ENCODE measurements at places on chromosomes 5 and 9.

GRCh38 chr5:6726006-6726405 is 12.8 kb downstream of the TENT4A start:
- no peak for DNase-seq

GRCh38 chr5:111535879-111536549 is 23.7 kb upstream of the STARD4 start:
- DNase-seq = no peak

DNA sequence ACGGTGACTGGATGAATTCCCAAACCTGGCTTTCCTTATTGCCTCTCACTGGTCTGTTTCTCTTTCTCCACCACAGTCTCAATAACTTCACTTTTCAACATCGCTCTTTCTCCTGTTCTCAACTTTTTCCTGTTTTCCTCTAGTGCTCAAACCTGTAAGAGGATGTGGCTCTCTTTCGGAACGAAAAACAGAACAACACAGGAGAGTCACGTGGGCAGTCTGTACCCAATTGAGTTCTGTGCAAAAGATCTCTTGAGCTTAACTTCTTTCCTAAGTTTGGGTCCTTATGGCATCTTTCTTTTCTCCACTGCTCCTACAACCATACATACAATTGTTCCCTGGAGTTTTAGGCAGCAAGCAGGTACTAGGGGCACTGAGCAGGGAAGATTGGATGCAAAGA is 8.9 kb downstream of the HAVCR1 start:
- no peak for DNase-seq

DNA sequence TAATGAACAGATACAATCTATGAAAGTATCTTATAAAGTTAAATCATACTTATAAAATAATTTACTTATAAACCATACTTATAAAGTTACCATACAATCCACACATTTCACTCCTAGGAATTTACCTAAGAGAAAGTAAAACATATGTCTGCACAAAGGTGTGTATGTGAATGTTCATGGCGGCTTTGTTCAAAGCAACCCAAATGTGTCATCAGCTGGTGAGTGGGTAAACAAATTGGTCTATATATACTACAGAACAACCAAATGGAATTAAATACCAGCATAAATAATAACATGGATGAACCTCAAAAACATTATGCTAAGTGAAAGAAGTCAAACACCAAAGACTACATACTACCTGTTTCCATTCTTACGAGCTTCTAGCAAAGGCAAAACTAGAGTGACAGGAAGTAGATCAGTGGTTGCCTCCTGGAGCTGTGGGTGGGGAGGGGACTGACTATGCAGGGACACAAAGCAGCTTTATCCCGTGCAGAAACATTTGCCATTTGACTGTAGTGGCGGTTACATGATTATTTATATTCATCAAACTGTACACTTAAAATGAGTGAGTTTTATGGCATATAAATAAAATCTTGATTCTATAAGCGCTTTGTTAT is 10.6 kb downstream of the TRAF1 start:
- no peak for DNase-seq

DNA sequence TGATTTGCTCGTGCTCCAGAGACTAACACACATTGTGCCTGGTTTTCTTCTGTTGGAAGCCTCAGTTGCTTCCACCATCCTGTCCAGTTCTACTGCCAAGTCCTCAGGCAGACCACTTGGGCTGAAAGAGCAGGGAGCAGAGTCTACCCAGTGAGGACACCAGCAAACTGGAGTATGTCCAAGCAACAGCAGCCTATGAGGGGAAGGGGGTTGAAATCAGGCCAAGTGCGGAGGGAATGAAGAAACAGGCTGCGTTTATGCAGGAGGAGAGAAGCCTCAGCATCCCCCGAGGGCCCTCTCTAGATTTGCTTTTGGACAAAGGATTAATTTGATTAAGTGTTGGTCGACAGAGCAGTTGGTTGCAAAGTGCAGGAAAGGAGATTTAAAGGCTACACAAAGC is 14.5 kb downstream of the DOCK2 start:
- DNase-seq = no peak

DNA sequence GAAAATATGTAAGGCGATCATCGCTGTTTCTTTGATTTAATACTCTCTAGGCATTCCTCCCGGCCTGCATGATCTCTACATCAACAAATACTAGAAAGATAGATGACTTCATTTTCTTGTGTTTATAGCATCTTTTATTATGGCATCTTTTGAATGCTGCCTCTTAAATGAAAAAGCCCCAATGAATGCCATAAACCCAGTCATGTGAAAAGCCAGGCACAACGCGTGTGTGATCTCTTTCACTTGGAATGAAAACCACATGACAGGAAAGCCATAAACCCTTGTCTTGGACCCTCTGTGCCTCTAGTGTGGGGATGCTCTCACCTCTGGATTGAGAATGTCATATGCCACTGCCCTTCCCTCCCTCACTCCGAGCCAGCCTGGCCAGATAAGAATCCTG is 476.2 kb downstream of the SEMA5A start:
- no peak for DNase-seq

- no peak for DNase-seq
Measured at GRCh38 chr9:127262602-127263001, 2.0 kb upstream of the GARNL3 start.

DNA sequence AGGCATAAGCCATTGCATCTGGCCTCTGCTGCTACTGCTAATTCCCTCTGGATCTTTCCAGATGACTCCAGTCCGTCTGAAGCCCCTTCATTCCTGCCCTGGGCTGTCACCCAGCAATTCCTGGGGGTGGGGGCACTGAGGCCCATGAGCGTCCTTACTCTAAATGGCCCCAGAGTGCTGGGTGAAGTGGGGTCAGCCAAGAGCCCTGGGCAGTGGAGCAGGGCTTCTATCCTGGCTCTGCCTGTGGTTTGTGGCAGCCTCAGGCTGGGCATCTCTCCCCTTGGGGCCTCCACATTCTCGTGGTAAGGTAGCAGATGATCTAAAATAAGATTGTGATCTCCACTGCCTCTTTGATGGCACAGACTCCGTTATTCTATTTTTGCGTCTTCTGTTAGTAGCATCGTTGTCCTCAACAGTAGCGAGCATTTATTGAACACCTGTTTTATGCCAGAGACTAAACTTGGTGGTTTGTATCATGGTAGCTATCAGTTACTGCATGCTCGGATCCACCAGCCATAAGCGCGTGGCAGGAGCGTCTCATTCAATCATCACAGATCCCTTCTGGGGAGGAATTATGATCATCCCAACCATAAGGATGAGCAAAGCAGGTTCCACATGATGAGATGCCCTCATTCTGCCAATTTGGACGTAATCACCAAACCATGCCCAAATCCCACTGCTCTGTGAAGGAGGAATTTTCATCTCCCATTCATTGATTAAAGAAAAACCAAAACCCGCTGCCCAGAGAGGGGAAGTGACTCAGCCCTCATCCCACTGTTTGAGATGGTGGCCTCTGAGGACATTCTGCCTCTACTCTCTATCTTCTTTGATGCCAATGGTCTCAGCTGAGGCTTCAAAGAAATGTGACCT is 21.9 kb upstream of the DUSP1 start:
- no peak for DNase-seq

DNA sequence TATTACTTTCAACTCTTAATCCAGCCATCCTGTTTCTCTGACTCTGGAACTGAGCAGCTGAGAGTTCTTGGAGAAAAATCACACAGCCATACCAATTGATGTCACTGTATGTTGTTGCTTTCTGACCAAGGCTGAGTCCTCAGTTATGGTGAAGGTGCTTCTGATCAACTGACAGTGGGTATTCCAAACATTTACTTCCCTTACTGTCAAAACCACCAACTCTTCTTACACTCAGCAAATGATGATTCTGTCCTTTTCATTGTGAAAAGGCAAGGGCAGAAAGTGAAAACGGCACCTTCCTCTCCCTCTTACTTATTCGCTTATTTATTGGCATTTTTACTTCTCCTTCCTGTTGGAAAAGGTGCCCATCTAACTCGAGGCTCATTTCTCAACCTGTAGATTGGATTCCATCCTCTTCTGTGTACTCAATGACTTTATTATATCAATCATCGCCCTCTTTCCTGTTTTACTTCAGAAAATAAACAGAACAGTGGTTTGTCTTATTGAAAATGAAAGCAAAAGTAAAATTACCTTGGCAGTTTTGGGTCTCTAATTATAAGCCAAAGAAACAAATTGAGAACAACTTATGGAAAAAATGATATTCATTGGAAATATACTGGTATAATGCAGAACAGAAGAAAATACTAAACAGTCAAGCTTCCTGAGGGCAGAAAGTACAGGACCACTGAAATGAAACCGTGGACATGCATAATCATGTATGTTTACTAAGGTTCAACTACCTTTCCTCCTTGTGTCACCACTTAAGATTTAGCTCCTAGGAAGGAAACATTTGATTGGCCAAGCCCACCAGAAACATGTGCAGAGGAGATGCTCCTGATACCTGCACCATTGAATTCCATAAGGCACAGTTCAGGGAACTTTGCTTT is 104.5 kb upstream of the CHD1 start:
- no peak for DNase-seq

GRCh38 chr9:92332577-92333281 is 7.0 kb downstream of the CENPP start:
- DNase-seq = no peak

- no peak for DNase-seq
Measured at GRCh38 chr5:9157811-9158210, 388.1 kb downstream of the SEMA5A start.

- no peak for DNase-seq
Measured at GRCh38 chr5:155019601-155020226, 6.2 kb downstream of the KIF4B start.

- DNase-seq = no peak
Measured at GRCh38 chr5:2714805-2715204, 36.7 kb downstream of the IRX2 start.

DNA sequence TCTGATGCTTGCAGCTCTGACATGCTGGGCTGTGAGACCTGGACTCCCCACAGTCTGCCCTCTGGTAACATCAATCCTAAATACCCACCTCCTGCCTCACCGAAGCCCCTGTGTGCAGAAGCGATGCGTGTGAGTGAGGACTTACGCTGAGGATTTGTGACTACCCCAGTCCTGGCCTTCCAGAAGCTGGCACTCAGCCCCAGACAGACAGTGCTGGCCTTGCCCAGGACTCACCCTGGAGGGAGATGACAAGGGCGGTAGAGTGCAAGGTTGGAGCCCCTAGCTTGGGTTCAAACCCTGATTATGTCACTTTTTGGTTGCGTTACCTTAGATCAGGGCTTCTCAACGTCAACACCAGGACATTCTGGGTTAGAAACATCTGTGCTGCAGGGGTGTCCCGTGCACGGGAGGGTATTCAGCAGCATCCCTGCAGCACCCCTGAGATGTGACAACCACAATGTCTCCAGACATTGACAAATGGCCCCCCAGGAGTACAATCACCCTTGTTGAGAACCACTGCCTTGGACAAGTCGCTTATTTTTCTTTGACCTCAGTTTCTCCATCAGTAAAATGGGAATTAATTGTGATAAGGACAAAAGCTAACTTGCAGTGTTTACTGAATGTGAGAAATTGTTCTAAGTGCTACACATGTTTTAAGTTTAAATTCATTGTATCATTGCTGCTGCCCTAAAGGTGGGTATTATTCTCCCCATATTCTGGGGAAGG is 23.5 kb upstream of the TTLL11 start:
- no peak for DNase-seq

DNA sequence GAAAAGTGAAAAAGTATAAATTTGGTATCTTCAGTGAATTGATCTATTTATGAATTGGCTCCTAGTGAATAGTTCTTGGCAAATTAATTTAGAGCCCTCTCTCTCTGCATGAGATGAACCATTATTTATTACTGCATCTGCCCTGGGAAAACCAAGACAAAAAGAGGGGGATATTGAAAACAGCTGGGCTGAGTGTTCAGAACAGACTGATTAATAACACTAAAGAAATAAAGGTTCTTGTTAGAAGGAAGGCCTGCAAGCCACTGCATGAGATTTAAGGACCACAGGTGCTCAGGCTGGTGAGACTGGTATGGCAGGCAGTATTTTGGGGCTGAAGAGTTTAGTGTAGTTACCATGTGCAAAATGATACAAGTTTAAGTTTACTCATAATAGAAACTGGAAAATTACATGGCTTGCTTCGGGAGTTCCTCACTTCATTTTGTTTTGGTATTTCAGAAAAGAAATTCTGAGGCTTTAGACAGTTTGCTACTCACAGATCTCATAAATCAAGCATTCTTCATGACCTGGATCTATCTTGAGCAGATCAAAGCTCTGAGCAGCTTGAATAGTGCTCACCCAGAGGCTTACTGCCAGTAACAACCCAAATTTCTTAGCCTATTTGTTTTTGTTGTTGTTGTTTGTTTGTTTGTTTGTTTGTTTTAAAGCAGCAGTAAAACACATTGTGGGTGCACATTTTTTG is 56.1 kb downstream of the KIAA1958 start:
- DNase-seq = no peak

- DNase-seq = no peak
Measured at GRCh38 chr9:114827641-114828302, 21.9 kb upstream of the TNFSF15 start.

- no peak for DNase-seq
Measured at GRCh38 chr5:178432421-178433272, 157.5 kb downstream of the COL23A1 start.

GRCh38 chr9:4137234-4137633 is 162.6 kb downstream of the GLIS3 start:
- DNase-seq = no peak

DNA sequence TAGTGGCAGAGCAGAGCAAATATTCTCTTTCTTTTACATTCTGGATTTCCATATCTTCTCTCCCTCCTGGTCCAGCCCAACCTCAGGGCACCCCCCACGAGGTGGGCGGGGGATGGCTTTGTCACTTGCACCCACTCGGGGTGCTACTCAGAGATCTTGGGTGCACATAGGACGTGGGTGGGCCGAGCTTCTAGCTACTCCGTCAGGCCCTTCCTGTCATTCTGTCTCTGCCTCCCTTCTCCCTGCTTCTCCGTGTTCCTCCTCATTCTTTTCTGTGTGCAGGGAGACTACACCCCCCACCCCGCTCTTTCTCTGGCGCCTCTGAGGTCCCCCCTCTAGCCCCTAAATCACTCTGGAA is 19.5 kb downstream of the PCDHGC5 start:
- DNase-seq = no peak

GRCh38 chr5:1702318-1702717 is 97.3 kb downstream of the MRPL36 start:
- DNase-seq = no peak

GRCh38 chr5:68329554-68330255 is 114.1 kb downstream of the PIK3R1 start:
- no peak for DNase-seq

DNA sequence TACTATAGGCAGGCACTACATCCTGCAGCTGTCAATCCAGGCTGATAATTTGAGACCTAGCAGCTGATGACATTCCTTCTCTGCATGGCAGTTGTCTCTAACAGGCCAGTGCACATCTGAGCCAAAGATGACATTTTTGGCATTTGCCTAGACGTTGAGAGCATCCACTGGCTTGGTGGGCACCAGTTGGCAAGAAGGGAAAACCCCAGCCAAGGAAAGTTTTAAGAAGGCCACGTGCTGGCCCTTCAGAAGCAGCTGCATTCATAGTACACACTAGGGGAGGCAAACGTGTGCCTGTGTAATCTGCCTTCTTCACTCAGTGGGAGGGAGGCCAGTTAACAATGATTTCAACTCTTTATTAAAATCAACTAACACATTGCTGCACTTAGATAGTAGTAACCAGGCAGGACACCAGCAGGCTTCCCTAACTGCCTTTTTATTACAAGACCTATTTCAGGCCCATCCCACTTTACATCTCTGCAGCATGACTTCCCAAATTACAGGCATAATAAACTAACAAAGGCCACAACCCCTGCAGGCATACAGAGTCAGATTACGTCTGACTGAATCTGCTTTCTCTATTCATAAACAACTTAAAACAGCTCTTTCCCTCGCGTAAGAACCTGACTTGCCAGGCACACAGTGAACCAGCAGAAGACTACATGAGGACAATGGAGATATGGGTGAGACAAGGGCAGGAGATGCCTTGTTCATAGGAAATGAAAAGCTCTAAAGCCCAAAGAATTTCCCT is 576.3 kb downstream of the PDE4D start:
- DNase-seq = no peak

Measured in NCI-H1436 treated with DMSO at 0.1 percent for 48 hours (cell line).